ENCODE measurements at places on chromosomes 5 and 9.

GRCh38 chr5:10266839-10267238, 16.8 kb downstream of the CCT5 start:
- DNase-seq: no peak

GRCh38 chr5:160470437-160471361, 49.0 kb downstream of the PTTG1 start:
- no peak for DNase-seq

DNA sequence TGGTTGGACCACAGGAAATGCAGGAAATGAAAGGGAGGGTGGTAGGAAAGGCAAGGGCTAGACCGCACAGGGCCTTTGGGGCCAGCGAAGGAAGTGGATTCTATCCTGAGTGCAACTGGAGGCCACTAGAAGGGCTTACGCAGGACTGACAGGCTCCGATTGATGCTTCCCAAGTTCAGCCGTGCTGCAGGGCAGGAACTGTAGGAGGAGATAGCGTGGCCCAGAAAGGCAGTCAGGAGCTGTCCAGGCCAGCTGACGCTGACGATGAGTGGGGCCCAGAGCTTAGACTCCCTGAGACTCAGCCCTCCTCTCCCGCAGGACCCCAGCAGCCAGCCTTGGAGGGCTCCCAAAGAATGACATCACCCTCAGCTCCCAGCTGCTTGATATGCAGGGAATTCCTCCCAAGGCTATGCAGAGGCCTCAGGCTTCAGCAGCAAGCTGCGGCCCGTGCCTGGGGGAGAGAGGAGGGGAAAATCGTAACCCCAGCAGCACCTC, 48.8 kb downstream of the KCNIP1 start:
- DNase-seq: no peak

GRCh38 chr5:17879276-17879675, 245.0 kb downstream of the TAF11L14 start:
- DNase-seq: no peak

- no peak for DNase-seq
These were observed 4.8 kb upstream of the GFI1B start for GRCh38 chr9:132973713-132974112.

GRCh38 chr5:155711882-155712281, 615.1 kb upstream of the SGCD start:
- no peak for DNase-seq

GRCh38 chr5:121963392-121963791, 1.6 kb downstream of the SRFBP1 start:
- DNase-seq: no peak

GRCh38 chr9:68793605-68794343, 88.7 kb downstream of the PIP5K1B start:
- DNase-seq: peak; percentile 58

DNA sequence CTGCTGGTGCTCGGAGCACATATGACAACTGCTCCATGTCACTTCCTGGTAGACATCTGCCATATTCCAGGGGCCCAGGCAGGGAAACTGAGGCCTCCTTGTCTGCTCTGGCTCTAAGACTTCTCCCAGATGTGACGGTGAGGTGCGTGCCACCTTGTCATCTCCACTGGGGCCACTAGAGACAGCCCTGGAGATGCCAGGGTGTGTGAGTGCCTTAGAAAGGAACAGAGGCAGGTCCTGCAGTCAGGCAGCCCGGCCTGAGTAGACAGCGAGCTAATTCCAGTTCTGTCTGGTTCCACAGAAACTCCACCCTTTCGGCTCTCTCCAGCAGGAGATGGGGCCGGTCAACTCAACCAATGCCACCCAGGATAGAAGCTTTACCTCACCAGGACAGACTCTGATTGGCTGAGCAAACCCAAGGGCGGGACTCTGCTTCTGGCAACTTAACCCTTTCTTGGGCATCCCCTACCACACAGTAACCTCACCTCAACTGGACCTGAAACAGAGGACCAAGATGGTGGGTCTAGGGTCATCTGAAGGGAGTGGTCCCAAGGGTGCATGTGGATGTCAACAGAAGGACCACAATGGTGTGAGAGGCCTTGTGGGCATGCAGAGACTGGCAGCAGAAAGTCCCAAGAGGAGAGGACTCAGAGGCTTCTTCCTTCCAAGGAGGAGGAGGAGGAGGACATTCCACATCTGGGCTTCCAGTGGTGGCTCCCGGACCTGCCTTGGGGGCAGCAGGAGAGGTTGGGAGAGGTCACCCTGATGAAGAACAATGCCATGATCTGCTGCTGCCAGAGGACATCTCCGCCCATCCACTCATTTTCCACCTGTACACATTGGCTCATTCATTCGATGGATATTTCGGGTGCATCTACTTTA, 77.7 kb downstream of the RGS3 start:
- no peak for DNase-seq

DNA sequence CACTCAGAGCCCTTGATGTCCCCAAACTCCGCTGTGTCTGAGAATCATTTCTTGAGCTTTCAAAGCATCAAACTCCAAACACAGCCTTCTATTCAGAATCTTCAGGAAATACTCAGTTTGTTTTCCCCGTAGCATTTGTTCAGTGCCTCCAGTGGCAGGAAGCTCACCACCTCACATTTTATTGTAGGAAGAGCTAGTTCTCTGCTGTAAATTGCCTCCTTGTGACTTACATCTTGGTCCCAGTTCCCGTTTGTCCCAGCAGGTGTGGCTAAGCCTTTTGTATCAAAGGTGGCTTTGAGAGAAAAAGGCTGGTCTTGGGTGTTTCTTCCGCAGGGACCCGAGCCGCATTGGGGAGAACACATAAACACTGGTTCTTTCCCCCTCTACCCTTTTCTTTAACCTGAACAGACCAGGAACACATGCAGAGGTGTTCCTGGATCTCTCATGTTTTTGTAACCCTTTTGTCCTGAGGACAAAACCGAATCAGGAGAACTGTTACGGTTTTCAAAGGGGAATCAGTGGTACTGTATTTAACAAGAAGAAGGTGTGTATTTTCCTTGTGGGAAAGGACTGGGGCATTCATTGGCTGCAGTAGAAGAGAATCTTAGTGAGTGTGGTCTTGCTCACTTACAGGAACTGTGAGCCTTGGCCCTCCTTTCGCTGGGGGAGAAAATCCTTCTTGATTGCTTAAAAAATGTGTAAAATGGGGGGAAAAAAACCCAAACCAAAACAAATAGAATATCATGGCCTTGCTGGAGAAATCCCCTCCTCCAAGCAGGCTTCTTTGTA, 1.9 kb downstream of the OSMR start:
- no peak for DNase-seq

DNA sequence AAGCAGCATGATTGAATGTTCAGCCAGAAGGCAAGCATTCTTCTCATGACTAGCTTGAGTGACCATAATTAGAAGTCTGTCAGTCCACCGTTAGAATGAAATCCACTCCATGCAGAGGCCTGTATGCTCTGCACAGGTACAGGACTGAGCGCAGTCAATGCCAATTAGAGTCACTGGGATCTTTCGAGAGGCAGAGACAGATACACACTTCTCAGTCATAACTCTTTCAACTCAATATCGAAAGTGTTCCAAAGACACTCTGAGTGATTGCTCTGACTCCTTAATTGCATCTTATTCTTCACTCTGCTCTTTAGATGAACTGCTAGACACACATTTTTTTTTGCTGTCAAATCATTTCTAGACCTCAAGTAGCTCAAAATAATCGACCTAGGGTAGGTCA, 203.6 kb downstream of the GABRB2 start:
- DNase-seq: no peak

DNA sequence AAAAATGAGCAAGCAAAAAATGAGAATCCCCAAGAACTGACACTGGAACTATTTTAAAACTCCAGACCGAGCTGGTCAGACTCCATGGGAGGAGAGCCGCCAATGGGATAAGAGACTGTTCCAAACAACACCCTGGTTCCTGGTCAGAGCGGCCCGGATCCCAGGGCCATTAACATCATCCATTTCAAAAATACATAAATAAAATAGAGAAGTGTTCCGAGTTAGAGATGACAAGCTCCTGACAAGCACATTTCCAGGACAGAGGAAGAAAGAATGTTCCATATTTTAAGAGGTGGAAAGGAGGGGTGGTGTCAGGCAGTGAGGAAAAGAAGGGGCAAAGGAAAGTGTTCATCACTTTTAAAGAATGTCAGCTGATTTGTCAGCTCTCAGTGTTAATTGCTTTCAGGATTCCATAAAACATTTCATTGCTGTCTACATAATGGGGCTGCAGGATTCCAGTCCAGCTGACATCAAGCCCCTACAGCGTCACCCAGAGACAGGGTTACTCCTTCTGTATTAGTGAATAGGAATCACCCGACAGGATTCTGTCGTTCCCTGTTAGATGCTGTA, 202.5 kb upstream of the TRIM32 start:
- no peak for DNase-seq

DNA sequence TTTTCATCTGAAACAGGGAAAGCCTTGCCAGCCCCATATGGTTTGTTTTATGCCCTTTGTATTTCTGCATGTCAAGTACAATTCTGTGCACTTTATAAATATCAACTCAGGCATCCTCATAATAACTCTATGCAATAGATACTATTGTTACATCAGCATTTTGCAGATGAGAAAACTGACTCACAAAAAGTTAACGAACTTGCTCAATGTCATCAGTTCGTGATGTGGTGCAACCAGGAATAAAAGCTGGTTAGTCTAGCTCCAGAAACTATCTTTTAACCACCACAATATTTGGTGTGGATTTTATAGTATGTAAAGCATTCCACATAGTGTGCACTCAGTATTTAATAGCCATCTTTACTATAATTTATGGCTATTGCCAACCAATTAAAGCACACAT, 134.9 kb downstream of the MRPS30 start:
- no peak for DNase-seq

- DNase-seq: no peak
These were observed 235.4 kb downstream of the CDH9 start for GRCh38 chr5:26802944-26803343.

DNA sequence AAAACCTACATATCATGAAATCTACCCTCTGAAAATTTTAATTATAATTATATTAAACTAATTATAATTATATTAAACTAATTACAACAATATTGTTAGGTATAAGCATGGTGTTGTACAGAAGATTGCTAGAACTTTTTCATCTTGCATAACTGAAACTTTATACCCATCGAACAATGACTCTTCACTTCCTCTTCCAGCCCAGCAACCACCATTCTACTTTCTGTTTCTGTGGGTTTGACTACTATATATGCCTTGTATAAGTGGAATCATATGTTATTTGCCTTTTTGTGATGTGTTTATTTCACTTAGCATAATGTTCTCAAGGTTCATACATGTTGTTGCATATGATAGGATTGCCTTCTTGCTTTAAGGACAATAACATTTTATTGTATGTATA, 274.2 kb upstream of the CCNH start:
- no peak for DNase-seq

DNA sequence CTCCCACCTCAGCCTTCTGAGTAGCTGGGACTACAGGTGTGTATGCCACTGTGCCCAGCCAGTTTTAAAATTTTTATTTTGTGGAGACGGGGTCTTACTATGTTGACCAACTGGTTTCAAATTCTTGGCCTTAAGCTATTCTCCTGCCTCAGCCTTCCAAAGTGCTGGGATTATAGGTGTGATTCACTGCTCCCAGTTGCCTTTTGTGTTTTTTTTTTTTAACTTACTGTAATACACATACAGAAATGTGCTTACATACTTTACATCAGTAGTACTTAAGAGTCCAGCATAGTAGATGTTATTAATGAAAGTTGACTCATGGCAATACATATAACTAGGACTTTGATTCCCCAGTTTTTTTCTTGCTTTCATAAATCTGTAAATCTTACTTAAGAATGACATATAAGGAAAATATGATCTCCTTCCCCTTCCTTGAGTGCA, 4.7 kb downstream of the MAN2A1 start:
- no peak for DNase-seq

- no peak for DNase-seq
These were observed 253.8 kb downstream of the KDM4C start for GRCh38 chr9:7011395-7012067.

GRCh38 chr9:117375956-117376355, 38.9 kb downstream of the ASTN2 start:
- DNase-seq: no peak

- DNase-seq: no peak
These were observed 45.8 kb upstream of the ZBTB43 start for GRCh38 chr9:126758916-126759585.

- no peak for DNase-seq
These were observed 169.9 kb downstream of the CDH9 start for GRCh38 chr5:26868504-26868903.

Measured in NCI-H526 (cell line).